HFFc6 (cell line): ENCODE measurements at places on chromosomes 2 and 18. TPM values are rescaled to one million over a fixed set of nuclear protein-coding genes. Genes with fewer than 3 reads are reported as not detected.

- no peak for DNase-seq
These were observed 25.0 kb downstream of the FAM171B start for GRCh38 chr2:186718903-186719302.

- DNase-seq: no peak
These were observed 181.1 kb upstream of the DPP10 start for GRCh38 chr2:114261366-114261765.

DNA sequence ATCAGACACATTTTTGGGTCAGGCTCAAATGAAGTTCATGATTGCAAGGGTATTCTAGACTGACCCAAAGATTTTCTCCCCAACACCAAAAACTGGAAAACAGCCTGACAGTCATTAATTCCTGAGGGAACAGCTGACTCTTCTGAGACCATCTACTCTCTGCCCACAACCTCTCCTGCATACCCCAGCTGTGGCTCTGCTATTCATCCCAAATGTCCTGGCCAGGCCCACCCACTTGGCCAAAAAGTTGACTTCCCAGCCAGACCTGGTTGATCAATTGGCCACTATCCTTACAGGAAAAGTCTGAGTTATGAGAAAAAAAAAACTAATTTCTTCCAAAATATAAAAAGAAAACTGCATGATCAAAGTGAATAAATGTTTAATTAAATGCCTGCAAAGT, 103.8 kb upstream of the ST3GAL5 start:
- no peak for DNase-seq

ESCO1 gene
- 5.8 to 6.6 TPM (median 6.1 TPM) in 3 replicates for total RNA-seq

REL gene
- total RNA-seq: 3.1 to 3.3 TPM (median 3.2 TPM) in 3 replicates

- DNase-seq: no peak
These were observed 4.6 kb downstream of the TMEM163 start for GRCh38 chr2:134714228-134714627.

CCL20 gene
- total RNA-seq: not detected in 3 replicates

TCF23 gene
- total RNA-seq: not detected in 3 replicates

DNA sequence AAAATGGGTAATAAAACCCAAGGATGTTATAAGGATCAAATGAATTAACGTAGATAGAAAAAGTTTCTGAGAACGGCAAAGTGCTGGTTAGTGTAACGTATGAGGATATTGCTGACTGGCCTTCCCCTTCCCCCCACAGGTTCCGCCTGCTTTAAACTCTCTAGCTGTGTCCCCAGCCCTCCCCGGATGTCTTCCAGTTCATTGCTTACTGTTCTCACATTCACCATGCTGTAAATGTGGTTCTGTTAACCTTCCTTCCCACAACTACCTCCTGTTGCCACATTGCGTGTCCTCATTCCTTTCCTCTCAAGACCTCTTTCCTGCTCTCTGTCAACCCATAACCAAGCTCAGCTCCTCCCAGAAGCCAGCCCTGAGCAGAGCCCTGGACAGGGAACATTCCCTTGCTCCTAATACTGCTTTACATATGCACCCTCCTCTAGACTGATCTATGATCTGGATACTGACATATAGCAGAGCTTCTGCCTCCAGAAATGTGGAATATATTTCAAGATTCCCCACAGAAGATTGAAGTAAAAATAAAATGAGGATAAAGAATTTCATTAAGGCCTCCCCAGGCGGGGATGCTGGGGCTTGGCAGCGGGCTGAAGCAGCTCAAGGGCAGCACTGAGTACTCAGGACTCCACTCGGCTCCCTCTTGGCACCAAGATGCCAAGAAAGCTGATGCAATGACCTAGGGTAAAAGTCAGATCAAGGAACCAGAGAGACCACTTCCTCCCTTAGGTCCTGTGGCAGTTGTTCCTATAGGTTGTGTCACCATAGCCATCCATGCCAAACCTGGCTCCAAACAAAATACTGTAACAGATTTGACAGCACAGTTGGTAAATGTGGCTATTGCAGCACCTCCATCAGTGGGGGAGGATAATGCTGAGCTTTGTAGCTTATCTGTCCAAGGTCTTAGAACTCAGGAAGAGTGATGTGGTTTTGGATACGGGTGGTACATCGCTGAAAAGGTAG, 136.4 kb upstream of the PIK3C3 start:
- no peak for DNase-seq

- peak; percentile 25 for DNase-seq
These were observed 121.3 kb downstream of the FMNL2 start for GRCh38 chr2:152456262-152456661.

DNA sequence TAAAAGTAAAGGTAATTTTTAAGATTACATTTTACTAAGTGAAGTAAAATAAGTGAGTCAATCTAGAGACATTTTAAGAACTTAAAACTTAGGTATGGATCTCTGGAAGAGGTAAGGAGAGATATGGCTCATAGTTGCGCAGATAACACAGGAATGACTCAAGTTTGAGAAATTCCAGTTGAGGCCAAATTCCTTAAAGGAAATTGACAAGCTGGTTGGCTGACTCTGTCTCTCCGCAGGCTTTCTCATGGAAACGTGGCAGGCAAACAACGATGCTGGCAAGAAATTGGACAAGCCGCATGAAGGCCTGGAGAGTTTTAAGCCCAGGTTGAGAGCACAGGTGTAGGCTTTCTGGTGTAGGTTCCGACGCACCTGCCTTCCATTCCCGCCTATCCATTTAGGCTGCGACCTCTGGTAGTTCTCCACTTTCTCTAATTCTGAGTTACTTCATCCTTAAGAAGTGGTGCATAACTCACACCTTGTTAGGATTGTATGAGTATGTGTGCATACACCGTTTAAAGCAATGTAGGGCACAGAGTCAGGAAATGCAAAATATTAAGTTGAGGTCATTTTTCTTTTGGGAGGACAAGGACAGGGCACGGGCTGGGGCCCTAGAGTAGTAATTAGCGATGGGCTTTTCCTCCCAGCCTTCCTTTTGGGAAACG, 589 bp upstream of the DAW1 start:
- peak; percentile 71 for DNase-seq

GRCh38 chr18:64668461-64668962, 519.6 kb upstream of the LINC00305 start:
- DNase-seq: no peak

TCF7L1 gene
- total RNA-seq: 3.0 and 9.6 TPM in 2 replicates

DNA sequence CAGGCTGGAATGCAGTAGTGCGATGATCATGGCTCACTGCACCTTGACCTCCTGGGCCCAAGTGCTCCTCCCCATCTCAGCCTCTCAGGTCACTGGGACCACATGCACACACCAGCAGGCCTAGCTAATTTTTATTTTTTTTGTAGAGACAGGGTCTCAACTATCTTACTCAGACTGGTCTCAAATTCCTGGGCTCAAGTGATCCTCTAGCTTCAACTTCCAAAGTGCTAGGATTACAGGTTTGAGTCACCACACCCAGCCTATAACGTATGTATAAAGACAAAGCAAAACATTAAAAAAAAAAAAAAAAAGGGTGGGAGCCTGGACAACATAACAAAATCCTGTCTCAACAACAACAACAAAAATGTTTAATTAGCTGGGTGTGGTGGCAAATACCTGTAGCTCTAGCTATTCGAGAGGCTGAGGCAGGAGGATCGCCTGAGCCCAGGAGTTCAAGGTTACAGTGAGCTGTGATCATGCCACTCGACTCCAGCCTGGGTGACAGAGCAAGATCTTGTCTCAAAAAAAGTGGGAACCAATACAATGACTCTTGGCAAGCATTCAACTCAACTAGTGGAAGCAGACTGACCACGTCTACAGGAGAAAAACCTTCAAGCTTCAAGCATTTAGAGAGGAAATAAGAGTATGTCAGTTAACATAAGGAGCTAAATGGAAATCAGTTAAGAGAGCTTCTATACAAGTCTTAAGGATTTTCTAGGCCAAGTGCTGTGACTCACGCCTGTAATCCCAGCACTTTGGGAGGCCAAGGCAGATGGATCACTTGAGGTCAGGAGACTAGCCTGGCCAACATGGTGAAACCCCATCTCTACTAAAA, 2.6 kb downstream of the GTF3C2 start:
- peak; percentile 52 for DNase-seq

TMEM17 gene
- 2.4 and 3.6 TPM in 2 replicates for total RNA-seq

NDUFAF7 gene
- 10.6 and 12.2 TPM in 2 replicates for total RNA-seq

DNA sequence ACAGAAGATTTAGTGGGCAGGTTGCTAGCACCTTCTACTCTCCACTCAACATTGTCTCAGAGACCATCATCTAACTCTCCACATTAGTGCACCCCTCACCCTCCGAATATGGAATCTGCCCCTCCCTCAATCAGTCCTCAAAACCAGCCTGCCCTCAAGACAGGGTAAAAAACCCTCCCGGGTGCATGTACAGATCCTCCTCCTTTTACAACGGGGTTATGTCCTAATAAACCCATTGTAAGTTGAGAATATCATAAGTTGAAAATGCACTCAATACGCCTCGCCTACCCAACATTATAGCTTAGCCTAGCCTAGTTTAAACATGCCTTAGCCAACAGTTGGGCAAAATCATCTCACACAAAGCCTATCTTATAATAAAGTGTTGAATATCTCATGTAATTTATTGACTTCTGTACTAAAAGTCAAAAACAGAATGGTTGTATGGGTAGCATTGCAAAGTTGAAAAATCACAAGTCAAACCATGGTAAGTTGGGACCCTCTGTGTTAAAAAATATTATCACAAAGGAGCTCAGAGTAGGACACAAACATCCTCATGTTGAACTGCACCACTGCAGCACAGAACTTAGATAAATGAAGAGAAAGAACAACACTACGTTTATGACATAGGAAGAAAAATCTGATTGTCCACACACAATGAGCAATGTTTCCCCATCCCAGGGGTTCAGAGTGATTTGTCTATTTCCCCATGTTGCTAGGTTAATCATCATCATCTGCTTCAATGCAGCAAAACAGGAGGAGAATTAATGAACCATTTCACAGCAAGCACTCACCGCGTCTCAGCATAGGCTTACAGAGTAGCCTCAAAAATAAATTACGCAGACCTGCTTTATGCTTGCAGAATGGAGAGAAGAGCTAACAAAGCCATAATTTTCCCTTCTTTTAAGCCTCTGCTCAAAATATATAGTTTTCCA, 184.1 kb upstream of the ARL4C start:
- no peak for DNase-seq

- DNase-seq: no peak
These were observed 1.8 kb downstream of the OXER1 start for GRCh38 chr2:42762155-42762554.

DNA sequence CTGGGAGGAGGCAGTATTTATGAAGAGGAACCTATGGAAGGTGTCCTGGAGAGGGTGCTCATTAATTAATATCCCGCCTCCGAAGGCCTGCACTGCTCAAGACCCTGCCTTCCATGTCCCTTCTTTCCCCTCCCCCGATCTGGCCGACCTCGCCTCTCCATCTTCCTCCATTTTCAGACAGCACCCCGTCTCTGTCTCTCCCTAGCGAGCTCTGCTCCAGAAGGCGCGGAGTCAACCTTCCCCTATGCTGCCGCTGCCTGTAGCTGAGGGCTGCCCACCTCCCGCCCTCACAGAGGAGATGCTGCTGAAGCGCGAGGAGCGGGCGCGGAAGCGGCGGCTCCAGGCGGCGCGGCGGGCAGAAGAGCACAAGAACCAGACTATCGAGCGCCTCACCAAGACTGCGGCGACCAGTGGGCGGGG, 1.1 kb upstream of the WBP1 start:
- no peak for DNase-seq

DNA sequence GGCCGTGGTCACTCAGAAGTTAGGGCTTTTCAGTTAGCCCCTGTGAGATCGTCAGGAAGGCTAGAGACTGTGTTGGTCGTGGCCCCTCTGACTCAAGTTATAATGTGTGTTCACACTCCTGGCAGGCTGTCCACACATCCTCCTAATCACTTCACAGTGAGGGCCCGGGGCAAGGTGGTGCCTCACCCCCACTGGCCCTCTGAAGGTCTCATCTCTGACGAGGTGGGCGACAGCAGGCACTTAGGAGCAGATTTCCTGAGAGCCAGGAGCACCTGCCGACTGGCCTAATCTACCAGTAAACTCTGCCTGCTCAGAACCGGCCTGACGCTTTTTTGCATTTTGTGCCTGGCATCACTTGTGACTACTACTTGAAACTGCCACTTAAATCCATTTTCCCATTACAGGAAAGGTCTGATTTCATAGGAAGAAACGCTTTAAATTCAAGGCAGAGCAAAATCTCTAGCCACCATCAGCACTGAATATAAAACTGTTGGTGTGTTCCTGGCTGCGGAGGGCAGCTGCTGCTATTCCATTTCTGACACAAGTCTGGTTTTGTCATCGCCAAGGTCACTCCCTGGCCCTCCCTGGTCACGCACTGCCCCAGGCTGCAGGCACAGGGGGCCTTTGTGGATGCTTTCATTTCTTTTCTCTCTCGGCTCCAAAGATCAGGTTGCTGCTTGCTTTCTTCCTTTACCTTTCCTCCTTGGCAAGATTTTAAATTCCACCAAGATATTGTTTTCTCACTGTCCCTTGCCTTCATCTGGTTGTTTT, 48.0 kb downstream of the RAB12 start:
- DNase-seq: no peak

LRRC30 gene
- total RNA-seq: not detected in 3 replicates

DNA sequence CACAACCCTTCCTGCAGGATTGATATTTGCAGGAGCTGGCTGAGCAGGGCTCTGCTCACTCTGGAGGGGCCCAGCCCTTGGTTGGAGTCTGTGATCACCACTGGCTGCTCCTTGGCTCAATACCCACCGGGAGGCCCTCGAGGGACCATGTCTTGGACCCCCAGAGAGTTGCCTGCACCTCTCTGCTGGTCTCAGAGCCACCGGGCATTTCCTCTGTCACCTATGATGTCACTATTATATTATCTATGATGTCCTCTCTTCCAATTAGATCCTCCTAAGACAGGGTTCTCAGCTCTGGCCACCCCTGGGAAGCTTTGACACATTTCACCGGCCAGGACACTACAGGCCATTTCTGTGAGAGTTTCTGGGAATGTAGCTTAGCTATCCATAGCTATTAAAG, 113.1 kb downstream of the PDCL3 start:
- no peak for DNase-seq

VWC2L gene
- total RNA-seq: not detected in 2 replicates

DNA sequence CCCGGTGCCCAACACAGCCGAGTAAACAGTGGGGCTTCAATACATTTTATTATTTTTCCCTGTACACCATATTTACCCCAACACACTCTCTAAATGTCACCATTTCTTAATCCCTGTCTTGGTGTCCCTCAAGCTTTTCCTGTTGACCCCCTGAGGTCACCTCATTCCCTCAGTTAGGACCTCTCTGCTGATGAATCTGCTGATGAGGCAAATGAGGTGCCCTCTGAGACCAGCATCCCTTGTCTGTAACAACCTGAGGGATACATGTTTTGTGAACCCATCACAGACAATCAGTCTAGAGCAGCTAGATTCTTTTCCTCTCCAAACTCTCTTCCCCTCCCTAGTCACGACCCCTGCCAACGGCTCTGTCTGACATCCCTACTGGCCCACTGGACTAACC, 127.6 kb downstream of the FSHR start:
- no peak for DNase-seq

DNA sequence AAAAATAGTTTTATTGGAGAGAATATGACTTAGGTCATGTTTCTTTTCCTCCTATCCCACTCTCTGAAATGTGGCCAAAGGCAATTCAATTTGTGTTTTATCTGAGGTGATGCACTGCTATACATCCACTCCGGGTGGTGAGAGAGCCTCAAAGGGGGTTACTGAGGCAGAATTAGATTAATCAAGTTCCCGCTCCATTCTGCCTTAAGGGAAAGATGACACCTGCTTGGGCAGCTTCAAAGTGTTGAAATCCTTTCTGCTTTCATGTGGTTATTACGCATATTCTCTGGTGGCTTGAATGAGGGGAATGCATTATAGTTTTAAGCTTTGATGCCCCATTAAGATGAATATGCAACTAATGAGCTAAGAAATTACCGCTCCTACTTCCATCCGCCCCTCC, 213.0 kb upstream of the TMEFF2 start:
- DNase-seq: no peak

GRCh38 chr2:118728984-118729383, 118.5 kb downstream of the EN1 start:
- DNase-seq: no peak
